ENCODE measurements at places on chromosomes 6 and 20.

GRCh38 chr6:35298625-35299140 lies 1.1 kb downstream of the DEF6 start:
- no peak for DNase-seq

DNA sequence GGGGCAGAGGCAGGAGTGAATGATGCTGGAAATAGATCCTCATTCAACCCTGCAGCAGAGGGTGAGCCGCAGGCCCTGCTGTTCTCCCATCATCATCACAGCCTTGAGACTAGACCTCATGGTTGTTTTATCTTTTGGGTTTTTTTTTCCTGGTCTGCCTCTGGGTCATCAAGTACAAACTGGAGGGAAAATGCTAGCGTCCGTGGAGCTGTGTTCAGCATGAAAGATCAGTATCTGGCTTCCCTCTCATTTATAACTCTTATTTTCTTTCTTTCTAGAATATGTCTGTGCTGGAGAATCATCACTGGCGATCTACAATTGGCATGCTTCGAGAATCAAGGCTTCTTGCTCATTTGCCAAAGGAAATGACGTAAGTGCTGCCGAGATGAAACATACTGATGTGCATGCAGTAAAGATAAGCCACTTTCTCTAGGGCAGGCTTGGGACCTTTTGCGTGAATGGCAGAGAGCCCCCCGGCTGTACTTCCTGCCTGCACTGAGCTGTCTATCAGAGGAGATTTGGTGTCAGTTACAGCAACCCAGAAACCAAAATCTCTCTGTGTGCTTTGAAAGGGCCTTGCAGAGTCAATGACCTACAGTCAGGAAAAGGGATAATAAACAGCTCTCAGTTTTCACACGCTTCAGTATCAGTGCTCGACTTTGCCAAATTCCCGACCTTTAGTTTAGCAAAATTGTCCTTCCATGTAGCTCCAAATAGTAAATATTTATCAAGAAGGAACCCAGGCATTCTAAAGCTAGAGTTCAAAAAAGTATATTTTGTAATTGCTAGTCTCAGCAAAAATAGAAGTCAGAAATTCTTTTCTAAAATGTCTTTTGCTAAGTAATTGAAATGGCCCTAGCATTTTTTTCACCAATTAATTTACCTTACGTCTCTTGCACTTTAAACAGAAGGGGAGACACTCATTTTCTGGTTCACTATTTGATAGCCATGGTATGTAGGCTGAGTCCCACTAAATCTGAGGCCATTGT lies 76.3 kb downstream of the MTFR2 start:
- DNase-seq: no peak

- no peak for DNase-seq
These were observed 148.2 kb upstream of the RIPOR2 start for GRCh38 chr6:25083784-25084507.

GRCh38 chr6:112502351-112503090 lies 155.4 kb downstream of the RFPL4B start:
- DNase-seq: no peak

Measured in activated naive CD4-positive, alpha-beta T cell (primary cell).